Stimulated activated CD8-positive, alpha-beta memory T cell treated with anti-CD3 and anti-CD28 coated beads, Interleukin-15, amount 100 ng/mL, for 1 hour (primary cell): ENCODE measurements at places on chromosomes 5 and 9.

DNA sequence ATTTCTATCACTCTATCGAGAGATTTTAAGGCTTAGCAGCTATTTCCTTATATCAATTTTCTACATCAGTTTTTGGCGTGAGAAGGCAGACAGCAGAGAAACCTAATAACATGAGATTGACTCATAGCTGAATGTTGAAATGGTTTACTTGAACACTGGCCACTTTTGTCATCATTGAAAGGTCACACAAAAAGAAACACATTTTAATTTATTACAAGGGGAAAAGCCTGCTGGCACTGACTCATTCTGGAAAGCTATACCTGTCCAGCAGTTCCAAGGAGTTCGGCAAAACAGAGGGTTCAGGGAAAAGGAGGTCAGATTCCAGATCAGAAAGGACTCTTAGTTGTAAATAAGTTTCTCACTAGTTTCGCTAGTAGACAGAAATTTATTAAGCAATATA, 566.4 kb downstream of the DNAH5 start:
- DNase-seq, result no peak

DNA sequence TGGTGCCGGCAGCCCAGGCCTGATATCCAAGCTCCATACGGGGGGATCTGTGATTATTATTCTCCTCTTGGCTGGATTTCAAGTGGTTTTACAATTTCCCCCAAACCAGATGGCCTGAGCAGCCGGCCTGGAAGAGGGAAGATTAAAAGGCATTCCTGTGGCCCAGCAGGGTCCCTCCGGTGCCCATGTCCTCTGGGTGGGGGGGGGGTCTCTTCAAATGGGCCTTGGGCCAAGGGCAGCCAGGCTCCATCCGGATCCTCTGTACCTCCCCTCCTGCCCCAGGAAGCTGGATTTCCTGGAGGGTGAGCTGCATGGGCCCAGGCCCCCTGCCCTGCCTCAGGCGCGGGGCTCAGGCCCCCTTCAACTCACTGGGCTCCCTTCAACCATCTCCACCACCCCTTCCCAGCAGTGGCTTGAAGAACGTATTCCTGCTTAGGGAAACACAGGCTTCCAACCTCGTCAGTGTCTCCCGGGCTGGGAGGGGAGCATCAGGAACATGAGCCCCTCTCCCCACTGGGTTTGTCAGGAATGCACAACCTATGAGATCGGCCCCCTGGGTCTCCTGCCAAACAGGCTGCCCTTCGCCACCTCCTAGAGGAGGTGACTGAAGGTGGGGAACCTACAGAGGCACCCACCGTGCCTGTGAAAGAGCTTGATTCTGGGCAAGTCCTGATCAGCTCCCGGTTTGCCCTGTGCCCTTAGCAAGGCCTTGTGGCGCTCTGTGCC, 62.9 kb upstream of the ORM1 start:
- no peak for DNase-seq

GRCh38 chr9:100309992-100310391, 42.8 kb downstream of the TEX10 start:
- DNase-seq, result no peak

DNA sequence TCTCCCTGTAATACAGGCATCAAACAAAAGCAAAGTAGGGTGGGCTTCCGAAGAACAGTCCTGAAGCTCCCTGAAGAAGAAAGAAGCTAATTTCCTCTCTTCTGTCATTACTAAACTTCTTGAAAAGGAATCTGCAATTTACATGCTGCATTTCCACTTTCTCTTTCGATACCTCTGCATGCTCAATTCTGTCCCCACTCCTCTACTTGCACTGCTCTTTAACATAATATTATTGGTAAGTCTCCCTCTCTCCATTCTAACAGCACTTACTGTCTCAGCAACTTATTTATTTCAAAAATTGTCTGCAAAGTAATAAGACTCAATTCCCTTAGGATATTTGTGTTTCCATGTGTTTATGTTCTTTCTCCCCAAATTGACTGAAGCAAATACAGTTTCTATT, 3.9 kb upstream of the PLPP1 start:
- DNase-seq, result no peak

DNA sequence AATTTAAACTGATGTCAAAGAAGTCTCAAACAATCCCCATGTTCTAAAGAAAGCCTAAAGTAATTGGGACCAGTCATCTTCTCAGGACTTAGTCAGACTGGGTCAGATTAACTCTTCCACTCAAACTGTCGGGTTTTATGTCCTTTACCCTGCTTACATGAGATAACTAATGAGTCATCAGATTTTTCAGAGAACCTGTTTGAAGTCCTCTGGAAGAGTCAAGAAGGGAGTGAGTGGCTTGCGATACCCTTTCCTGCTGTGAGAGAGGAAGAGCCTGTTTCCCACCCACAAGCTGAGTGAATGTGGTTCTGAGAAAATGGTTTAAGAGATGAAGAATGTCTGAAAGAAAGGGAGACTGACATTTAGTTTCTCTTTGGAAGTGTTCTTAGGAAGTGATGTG, 1866.7 kb upstream of the C9orf72 start:
- DNase-seq, result no peak

DNA sequence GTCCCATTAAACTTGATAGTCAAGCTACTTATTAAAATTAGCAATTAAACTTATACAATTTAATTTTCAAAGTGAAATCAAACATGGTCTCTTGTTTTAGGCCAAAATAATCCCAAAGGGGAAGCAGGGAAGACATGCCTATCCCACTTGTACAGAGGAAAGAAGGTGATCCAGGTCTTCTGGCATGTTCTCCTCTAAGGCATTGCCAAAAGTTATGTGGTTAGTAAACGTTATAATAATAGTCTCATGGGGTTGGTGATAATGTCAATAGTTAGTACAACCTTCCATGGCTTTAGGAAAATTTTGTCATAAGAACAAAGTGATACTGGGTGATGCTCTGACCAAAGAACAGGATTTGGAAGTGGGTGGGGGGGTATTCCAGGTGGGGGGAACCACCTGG, 52.8 kb downstream of the ROR2 start:
- DNase-seq, result no peak

GRCh38 chr5:851553-851952, 767 bp upstream of the ZDHHC11 start:
- DNase-seq, result no peak

DNA sequence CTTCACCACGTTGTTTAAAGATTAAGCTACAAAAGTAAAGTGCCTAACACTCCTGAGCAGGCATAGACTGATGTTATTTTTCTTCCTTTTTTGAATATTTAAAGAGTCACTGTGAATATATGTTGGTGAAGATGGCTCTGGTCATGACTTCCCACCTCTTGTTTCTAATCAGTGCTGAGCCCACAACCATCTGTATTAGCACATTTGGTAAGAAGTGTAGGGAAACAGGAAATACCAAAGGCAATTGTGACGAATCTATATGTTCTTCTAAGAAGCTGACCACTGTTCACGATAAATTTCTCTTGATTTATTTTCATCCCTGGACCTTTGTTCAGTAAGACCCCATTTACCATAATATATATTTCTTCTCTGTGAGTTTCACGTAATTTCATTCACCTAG, 108.3 kb upstream of the PCA3 start:
- DNase-seq, result no peak

DNA sequence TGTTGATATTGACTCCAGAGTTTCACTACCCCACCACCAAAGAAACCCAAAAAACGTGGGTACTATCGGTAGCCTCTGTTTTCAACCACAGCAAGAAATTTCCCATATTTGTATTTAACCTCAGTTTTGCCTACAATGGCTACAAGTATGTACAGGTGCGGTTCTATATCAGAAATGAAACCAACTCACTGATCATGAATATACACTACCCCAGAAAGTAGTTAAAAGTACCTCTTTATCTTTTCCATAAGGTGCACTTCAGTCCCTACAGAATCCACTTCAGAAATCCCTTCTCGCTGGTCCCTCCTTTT, 140.6 kb upstream of the SLC12A2 start:
- no peak for DNase-seq

DNA sequence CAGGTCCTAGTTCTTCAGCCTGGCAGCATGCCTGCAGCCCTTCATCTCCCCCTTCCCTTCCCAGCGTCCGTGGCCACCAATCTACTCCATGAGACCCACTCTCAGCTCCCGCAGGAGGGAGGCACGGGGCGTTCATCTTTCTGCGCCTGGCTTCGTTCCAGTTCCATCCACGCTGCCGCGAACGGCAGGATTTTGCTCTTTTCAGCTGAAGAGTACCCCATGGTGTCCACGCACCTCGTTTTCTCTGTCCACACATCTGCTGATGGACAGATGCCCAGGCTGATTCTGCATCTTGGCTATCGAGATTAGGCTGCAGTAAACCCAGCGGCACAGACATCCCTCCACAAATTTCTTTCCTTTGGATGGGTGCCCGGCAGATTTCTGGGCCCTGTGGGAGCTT, 30.5 kb upstream of the NKD2 start:
- no peak for DNase-seq

DNA sequence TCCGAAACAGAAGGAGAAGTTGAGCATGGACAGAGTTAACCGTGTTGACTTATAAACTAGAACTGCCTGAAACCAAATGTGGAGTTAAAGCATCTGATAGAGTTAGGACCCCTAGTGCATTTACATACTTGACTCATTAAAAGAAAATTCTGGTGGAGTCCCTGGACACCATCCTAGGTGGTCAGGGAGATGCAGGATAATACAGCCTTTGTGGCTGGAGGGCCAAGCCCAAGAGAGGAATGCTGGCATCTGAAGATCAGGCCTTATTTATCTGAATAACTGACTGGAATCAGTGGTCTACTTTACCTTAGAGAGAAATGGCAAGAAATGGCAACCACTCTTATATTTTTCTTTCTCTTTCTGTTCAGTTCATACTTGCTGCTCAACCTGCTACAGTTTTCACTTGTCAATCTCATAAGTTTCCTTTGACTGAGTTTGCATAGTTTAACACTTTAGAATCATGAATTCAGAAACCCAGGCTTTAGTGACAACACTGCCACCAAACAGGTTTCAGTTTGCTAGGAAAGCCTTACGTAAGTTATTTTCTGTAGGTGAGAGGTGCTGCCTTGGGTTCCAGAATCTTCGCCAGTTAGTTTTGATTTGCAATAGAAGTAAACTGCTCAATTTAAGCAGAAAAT, 10.2 kb downstream of the CMYA5 start:
- no peak for DNase-seq

- DNase-seq, result no peak
Measured at GRCh38 chr5:143561219-143561618, 157.7 kb upstream of the NR3C1 start.

GRCh38 chr9:110255463-110256379, 586 bp downstream of the TXN start:
- DNase-seq, result no peak

DNA sequence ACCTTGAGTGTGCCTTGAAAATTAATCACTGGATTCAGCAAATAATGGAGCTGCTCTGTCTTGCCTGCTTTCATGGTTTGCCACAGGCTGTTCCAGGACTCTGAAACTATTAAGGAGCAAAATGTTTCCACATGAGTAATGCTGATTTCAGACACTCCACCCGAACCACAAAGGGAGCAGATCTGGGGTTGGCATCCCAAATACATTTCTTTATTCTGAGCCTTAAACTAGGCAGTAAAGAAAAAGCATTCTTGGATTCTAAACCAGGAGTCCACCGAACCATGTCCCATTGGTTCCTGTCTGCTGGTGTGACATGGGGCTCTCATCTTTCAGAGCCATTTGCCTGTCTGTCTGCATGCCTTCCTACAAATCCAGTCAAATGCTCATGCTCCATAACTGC, 10.1 kb upstream of the C1QTNF3 start:
- no peak for DNase-seq

GRCh38 chr5:158640593-158640980, 459.1 kb downstream of the EBF1 start:
- no peak for DNase-seq

DNA sequence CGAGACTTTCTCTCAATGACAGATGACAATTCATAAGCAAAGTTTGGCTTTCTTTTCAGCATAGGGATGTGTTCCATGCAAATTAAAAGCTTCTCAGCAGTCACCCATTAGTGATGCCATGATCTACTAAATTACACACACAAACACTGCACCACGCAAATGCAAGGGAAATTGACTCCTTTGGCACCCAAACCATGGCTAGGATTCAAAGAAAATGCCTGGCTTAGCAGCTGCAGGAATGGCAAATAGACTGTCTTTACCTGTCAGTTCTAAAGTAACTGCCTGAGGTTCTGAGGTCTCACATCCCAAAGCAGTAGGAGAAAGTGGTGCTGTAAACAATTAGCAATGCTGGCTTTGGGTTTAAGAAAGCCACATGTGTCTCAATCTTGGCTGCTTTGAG, 108.6 kb upstream of the ATP10B start:
- no peak for DNase-seq

GRCh38 chr5:168568738-168569137, 10.4 kb downstream of the PANK3 start:
- DNase-seq, result no peak

GRCh38 chr5:147963948-147964693, 57.8 kb upstream of the C5orf46 start:
- DNase-seq, result no peak

GRCh38 chr5:168296682-168297081, 5.2 kb downstream of the WWC1 start:
- no peak for DNase-seq

DNA sequence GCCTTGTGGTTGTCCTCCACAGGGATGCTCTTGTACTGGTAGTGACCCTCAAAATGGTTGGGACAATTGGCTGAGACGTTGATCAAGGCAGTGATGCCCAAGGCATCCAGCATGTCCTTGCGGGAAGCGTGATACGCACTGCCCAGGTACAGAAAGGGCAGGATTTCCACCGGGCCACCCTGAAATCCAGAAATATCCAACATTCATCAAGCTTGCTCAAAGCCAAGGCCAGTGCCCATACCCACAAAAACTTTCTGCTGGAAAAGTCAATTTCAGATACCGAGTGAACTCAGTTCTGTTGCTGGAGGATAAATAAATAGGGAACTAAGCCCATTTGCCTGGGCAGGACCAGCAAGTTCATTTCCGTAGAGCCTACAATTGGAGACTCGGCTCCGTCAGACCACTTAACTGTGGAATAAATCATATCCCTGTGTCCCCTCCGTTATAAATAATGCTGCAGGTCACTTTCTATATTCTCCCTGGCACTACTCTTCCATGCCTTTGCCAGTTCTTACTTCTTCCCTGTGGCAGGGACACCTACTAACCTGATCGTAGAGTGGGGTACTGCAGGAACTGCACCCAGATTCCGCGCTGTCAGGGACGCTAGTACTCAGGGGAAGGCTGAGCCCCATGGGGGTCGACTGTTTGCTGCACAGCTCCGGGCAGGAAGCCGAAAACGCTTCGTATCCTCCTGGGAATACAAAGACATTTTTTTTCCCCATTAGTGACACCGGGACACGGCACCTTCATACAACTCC, 1.2 kb downstream of the DUSP1 start:
- DNase-seq, result no peak

DNA sequence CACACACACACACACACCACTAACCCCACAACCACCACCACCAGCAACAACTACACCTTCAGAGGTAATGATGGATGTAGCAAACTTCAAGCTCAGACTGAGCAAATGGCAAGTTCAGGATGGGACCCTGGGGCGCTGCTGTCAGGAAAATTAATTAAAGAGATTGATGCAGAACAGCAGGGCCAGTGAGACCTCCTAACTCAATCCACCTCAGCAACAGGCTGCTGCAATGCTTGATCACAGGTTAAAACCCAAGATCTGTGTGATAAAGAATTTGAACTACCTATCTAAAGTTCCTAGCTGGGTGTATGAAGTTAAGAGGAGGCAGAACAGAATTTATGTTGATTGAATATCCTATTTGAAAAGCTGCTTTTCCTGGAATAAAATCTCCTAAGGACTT, 140.3 kb upstream of the FER start:
- no peak for DNase-seq
